D721Med (cell line): ENCODE measurements at places on chromosomes 5 and 9.

GRCh38 chr5:178869577-178869976 is 9.8 kb downstream of the ZNF354B start:
- DNase-seq = no peak

- DNase-seq = no peak
Measured at GRCh38 chr9:136328011-136328621, 777 bp downstream of the GPSM1 start.

DNA sequence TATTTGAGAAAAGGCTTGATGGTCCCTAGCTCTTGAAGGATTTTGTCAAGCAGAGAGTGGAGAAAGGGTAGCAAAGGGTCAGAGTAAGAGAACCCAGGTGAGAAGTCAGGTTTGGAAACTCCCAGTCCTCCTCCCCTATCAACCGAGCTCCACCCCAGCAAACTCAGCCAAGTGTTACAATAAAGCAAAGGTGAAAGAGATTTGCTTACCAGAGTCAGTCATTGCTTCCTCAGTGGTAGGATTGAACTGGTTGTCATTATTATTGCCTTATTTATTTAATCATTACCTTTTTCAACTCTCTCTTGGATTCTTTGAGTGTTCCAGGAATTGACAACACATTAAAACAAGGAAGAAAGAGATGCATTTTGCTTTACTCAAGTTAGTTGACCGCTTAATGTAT is 80.5 kb downstream of the RFK start:
- DNase-seq = no peak

DNA sequence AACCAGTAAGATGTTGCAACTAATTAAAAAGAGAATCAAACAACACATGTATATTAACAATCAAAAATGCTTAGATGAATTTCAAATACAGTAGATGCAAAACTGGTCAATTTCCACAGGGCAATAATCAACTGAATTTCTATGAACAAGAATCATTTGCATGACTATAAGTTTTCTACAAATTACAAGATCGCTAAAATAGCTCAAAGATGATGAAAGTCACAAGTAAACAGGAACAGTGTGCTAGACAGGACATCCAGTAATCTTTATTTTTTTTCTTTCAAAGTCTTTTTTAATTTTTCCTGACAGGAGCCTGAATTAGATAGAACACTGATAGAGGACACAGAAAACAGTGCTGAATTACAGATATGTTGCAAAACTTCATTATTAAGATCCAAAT is 608.2 kb upstream of the DAB2 start:
- DNase-seq = no peak

DNA sequence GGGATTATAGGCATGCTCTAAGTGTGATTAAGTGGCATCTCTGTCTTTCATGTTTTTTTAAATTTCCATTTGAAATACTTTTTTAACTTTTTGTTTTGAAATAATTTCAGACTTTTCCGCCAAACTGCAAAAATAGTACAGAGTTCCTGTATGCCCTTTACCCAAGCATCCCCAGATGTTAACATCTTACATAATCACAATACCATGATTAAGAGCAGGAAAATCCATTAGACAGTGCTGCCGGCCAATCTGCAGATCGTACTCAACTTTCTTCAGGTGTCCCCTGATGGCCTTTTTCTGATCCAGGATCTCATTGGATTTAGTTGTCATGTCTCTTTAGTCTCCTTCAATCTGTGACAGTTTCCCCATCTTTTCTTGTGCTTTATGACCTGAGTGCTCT is 49.0 kb downstream of the ERGIC1 start:
- DNase-seq = no peak

DNA sequence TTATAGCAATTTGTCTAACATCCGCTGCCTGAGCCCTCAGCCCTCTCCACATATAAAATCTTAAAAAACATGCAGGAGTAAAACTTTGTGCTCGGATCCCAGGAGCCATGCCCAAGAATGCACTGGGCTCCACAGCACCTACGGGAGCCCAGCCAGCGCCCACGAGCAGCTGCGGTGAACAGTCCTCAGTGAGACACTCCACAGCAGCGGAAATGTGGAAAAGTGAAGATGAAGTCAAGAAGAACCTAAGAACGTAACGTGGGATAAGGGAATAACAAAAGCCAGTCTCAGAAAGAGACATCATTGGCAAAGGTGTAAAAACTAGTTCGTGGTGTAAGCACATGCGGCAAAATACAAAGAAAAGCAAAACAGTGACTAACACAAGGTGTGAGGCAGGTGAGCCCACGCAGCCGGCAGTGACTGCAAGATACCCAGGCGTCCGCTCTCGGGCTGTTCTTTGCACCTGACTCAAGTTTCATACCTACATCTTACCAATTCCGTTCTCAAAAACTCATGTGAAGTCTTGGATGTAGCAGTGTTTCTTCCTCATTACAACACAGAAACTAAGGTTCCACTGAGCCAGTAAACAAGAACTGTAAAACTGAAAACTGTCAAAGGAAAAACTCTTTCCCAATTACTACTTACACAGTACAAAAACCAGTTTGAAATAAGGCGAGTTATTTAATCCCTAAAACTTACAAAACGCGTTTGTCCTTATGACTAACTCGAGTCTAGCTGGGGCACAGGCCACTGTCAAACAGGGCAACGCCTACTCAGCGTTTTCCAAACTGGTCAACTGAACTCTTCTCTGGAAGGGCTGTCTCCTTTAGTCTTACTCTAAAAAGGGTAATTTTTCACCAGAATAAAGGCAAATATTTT is 1.7 kb downstream of the CAMSAP1 start:
- no peak for DNase-seq

DNA sequence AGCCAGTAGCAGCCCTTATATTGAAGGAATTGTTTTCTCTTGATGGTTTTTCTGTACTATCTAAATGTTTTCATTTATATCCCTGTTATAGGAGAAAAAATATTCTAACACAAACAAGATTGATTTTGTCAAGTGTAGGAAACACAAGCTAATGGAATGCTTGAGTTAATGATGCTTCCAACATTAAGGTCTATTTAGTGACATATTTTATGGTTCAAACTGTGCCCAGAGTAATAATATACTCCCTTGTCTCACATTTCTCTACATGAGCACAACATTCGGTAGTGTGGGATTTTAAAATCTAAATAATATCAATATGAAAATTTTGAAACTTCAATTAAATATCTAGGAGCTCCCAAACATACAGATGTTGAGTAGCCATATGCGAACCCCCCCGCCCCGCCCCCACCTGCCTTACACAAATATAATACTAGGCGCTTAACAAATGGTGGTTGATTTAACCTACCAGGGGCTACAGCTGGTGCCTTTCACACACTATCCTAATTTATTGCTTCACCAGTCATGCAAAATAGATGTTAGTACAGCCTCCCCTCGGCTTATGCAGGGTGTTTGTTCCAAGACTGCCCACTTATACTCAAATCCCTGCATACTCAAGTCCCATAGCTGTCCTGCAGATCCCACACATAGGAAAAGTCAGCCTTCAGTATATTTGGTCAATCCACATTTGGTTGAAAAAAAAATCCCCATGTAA is 124.1 kb upstream of the ACO1 start:
- DNase-seq = no peak

- DNase-seq = no peak
Measured at GRCh38 chr5:64315778-64316177, 150.1 kb downstream of the RNF180 start.

DNA sequence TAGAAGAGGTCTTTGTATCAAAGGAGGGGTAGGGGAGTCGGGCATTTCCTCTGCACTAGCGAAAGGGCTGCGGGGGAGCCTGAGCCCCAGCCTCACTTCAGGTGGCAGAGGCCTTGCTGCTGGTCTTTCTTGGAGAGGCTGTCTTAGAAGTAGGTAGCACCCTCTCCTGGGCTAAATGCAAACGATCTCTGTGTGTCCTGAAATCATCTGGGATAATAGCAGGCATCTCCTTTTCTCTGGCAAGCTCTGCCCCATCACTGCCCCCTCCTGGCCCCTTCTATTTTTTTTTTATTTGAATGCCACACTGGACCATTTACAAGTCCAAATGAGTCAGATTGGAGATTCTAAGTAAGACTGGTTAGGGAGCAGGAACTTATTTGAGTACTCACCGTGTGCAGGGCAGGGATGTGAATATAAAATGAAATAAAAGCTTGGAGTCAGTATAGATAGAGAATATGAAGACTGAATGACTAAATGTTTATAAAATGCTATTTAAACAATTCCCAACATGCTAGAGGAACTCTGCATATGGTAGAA is 137.1 kb downstream of the FGF1 start:
- DNase-seq = peak; percentile 35

GRCh38 chr9:133361507-133362092 is 5.2 kb downstream of the SURF2 start:
- DNase-seq = no peak

- DNase-seq = no peak
Measured at GRCh38 chr5:67577424-67577823, 380.8 kb upstream of the CD180 start.

GRCh38 chr5:156920861-156921431 is 42.1 kb downstream of the TIMD4 start:
- no peak for DNase-seq

DNA sequence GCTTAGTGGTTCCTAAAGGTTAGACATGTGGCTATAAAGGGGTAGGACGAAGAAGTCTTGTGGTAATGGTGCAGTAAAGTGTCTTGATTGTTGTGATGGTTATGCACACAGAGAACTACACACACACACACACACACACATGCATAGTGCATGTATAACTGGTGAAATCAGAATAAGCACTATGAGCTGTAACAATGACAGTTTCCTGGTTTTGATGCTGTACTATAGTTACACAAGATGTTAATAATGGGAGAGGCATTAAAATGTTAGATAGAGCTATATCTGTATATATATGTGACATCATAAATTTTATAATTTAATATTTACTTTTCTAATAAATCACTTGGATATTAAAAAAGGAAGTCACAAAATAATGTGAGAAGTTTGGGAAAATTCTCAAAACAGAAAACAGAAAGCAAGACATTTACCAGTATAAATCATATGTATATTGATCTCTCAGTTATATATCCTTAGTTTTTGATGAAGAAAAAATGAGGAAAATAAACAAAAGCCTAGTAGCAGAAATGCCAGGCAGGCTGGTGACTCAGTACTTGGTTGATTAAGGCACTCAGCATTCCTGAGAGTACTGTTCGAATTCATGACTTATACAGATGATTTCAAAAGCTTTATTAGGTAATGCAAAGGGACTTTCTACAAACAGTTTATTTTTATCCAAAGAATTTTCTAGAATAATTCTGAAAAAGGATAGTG is 350.5 kb upstream of the DAB2 start:
- no peak for DNase-seq

GRCh38 chr9:80059979-80060378 is 488.2 kb downstream of the TLE4 start:
- DNase-seq = no peak

GRCh38 chr5:169448826-169449225 is 134.7 kb upstream of the SPDL1 start:
- DNase-seq = no peak

- no peak for DNase-seq
Measured at GRCh38 chr9:16085167-16085726, 532.4 kb downstream of the CCDC171 start.

DNA sequence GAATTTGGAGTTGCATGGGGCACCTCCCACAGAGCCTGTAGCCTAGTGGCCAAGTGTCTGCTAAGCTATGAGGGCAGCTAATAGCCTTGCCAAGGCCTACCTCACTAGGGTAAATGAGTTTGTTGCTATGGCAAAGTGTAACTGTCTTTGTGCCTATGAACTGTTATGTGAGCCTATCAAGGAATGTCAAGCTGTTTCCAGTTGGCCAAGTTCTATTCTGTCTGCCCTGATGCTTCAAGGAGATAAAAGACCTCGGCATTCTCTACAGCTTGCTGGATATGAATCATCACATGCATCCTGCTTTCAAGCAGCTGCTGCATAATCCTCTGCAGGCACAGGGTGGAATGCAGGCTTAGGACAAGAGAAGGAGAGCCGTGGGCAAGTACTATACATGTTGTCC is 69.8 kb upstream of the CCDC112 start:
- no peak for DNase-seq

DNA sequence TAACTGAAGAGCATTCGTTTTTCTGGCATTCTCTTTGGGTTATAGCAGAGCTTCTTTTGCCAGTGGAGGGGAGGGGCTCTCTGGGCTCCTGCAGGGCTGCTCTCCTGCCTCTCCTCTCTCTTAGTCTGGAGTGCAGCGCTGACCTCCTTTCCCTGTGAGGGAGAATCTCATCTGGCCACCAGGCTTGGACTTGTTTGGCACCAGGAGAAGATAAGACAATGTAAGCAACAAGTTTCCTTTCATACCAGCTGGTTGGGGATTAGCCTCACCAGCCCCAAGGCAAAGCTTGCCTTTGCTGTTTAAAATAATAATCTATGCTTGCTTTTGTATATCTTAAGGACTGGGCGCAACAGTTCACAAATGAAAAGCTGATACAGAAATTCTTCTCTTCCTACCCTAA is 196.4 kb downstream of the TLE4 start:
- no peak for DNase-seq

GRCh38 chr5:177611446-177612214 is 11.7 kb downstream of the B4GALT7 start:
- DNase-seq = no peak

DNA sequence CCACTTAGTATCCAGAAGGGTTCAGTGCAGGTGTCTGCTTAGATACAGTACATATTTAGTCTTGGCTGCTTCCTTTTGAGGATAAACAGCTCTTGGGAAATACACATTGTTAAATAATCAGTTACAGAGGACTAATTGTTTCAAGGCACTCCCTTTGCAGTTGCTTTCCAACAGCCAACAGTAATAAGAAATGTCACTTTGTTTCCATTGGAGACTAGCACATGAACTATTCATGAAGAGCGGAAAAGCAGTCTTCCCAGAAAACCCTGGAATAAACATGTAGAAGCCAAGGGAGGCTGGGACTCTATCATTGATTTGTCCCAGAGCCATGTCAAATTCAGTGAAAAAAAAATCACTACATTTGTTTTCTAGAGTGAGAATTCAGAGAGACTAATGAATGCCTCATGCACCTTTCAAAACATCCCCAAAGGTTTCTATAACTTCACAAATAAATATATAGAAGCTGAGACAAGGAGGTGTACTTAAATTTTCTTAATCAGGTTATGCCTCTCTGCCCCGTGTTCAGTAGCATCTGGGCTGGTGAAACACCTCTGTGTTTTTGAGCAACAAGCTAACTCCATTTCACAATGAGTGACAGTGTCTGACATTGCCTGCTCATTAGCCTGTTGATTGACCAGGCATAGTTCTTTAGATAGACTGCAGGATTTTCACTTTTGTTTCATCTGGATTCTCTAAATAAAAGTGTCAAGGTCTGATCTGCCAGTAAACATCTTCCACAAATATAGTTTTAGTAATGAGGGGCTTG is 271.5 kb downstream of the ARRDC3 start:
- DNase-seq = no peak

GRCh38 chr5:36365896-36366295 is 64.2 kb upstream of the RANBP3L start:
- no peak for DNase-seq

- no peak for DNase-seq
Measured at GRCh38 chr5:81314581-81314980, 13.2 kb downstream of the ZCCHC9 start.
